ENCODE measurements at places on chromosomes 13 and 19.

DNA sequence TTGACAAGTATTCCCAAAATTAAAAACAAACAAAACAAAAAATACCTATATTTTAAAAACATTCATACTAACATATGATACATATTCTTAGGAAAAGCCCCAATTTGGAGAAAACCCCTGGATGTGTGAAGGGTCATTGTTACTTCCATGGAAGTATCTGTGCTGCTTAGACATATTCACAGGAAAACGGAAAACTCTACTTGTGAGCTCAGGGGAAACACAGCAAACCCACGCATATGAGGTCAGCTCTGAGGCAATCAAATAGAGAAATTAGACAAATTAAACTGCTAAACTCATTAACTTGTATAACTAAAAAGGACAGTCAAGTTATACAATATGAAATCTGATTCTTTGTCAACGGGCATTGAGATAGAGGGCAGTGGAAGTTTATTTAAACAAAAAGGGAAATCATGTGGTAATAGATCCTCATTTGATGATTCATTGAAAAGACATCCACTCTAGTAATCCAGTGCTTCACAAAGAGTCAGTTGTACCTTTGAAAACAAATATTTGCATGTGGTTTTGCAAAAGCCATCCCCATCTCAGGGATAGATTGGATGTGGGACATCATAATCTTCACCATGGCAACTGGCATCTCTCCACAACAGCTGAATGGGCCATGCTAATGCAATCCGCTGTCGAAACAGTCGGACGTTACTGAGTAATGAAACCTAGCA lies 423.4 kb downstream of the ITGBL1 start:
- no peak for DNase-seq

GRCh38 chr19:1998712-1999708 lies 16.5 kb downstream of the BTBD2 start:
- DNase-seq, result no peak

DNA sequence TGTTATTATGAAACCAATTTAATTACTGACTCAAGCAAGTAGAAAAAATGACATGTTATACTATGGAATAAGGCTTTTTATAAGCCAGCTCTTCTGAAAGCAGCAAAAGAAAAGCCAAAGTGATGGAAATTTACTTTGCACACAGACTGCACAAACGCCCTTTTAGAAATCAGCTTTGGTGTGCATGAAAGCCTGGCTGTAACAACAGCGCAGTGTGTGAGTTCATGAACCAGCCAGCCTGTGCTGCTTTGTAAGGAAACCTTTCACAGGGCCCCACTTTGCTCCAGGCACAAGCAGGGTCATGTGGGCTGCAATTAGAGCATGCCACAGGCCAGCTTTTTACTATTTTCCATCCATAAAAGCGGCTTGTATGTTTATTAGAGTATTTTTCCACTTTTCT lies 13.6 kb upstream of the IFT88 start:
- no peak for DNase-seq

DNA sequence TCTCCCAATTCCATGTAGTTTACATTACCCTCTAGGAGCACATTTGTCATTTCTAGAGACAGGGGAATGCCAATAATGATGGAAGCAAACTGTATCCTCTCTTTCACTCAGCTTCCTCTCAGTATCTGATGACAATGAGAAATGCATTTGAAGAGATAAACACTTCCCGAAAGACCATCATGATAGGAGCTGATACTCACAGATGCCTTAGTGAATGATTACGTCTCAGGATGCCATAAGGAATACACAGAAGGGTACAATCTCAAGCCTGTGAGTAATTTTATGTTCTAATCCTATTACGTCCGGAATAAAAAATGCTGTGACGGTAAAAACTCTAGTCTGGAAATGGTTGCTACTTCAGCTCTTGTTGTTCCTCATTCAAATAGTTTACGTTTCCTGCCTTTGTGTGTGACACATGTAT lies 663.8 kb upstream of the MIR17HG start:
- DNase-seq, result no peak

- DNase-seq, result no peak
Measured at GRCh38 chr19:2483084-2483483, 7.2 kb downstream of the GADD45B start.

DNA sequence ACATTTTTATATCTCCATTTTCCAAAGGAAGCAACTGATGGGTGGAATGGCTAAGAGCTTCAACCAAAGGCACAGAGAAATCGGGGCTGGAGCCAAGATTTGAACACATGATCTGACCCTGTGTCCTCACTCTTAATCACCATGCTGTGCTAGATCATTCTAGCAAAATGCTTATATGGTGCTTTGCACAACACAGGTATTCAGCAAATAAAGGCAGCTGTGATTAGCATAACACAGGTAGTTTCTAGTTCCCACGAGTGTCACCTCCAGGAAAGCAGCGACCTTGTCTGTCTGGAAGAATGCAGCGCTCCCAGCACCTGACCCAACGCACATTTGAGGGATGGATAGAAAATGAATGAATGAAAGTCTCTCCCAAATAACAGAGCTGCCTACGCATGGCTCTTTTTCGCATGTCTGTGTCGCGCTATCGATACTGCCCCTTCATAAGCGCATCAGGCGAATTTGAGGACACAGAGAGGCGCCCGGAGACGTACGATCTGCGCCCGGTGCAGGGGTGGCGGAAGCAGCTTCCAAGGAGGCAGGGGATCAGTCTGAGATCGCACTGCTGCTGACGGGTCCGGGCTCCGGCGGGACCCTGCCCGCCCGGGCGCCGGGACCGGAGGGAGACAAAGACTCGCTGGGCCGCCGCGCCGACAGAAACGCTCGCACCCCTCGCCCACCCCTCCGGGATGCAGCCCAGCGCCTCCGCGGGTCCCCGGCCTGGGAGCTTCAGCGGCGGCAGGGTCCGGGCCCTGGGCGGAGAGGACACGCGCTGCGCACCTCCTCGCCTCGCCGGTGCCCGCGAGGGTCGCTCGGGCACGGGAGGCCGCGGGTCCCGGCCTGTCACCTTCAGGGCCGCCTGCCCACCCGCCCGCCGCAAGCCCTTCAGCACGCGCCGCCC lies 609 bp downstream of the EPS15L1 start:
- DNase-seq, result no peak

DNA sequence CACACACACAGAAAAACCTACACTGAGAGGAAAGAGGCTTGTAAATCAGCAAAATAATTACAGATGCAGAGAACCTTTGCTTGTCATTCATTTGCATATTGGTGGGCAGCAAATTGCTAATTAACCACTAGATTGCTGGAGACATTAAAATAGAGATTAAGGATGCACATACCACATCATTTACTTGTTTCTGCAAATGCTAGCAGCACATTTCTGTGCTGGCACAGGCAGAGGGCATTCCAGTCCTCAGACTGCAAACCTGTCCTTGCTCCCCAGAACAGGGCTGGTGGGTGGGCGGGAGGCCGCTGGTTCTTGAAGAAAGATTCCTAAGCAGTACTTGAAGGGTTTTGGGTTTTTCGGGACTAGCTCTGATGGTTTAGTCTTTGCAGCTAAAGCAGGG lies 941 bp upstream of the SIAH3 start:
- DNase-seq, result no peak

GRCh38 chr19:48487948-48488347 lies 18.8 kb downstream of the CYTH2 start:
- no peak for DNase-seq

GRCh38 chr19:35757231-35757748 lies 461 bp upstream of the HSPB6 start:
- DNase-seq, result no peak

DNA sequence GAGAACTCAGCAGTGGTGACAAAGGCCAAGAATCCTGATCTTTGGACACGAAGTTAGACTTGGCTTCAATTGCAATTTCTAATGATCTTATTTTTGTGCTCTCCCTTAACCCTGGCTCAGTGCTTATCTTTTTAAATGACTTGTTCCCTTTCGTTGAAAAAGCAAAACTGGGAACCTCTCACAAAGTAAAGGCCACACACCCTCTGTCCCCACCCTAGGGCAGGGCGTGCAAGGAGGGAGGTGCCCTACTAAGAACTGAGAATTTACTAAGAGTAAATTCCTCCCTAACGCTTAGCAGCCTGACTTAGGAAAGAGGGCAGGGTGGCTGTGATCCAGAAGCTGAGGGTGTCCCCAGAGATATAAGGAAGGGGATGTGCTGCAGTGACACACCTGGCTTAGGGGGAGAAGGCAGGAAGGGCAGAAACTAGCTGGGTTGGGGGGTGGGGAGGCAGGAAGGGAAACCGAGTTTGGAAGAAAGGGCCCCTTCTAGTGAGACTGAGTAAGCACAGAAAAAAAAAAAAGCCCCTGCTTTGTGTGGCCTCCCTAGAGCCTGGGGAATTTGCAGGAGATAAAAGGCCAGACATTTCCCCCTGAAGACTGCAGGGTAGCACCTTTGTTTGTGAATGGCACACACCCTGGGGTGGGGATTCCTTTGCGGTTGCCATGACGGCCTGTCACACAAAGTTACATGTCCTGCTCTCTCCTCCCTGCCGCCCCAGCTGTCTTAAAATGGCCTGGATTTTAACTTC lies 435.1 kb downstream of the EFNB2 start:
- no peak for DNase-seq

GRCh38 chr13:113598481-113598880 lies 13.9 kb downstream of the TFDP1 start:
- no peak for DNase-seq

- no peak for DNase-seq
Measured at GRCh38 chr13:111623743-111624505, 303.5 kb downstream of the TEX29 start.

- DNase-seq, result no peak
Measured at GRCh38 chr13:39836038-39836437, 180.6 kb downstream of the COG6 start.

- no peak for DNase-seq
Measured at GRCh38 chr13:20391597-20392452, 133.8 kb downstream of the CRYL1 start.

DNA sequence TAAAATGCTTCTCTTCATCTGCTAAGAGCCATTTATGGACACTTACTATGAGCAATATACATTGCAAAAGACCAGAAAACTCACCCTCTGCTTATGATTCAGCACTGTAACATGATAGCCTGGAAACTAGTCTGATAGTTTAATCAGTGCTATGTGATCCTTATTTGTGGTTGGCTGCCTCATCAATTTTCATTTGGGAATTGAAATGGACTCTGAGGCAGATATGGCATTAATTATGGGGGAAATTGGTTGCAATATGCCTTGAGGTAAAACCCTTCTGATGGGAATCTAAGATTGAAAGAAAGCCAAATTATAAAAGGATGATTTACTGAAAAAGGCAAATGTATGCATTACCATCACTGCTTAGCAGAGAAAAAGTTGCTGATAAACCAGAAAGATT lies 33.5 kb downstream of the FAM216B start:
- DNase-seq, result no peak

- DNase-seq, result no peak
Measured at GRCh38 chr13:35914662-35915061, 216.5 kb downstream of the DCLK1 start.

DNA sequence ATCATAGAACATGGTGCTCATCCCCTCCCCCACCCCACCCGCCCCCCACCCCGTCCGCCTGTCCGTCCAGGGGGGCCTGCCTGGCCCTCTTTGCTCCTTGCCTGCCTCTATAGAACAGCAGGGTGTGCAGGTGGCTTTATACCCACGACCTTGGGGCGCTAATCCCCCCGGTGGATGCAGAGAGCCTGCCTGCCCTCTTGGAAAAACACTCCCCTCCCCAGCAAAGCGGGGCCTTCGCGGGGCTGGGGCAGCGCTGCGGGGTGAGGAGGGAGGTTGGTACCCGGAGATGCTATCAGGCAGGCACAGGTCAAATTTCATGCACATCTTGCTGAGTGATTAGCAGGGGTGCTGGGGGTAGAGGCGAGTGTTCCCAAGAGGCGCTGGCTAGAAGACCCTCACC lies 21.9 kb downstream of the RFX1 start:
- no peak for DNase-seq

DNA sequence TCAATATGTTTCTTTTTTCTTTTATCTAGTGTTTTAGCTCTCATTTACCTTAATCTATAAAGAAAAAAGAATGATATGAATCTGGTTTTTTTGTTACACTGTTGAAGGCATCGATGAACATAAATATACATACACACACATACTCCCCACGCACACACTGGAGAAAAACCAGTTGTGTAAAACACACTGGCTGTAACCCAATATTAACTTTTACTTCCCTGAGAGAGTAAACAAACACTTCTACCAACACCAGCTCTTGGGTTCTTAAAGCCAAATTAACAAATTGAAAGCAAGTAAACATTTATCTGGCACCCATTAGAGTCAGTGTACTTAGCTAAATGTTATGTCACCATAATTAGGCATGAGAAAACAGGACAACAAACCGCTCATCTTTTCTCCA lies 145.7 kb downstream of the ABCC4 start:
- DNase-seq, result no peak

- DNase-seq, result no peak
Measured at GRCh38 chr13:27583645-27584044, 36.7 kb downstream of the LNX2 start.

DNA sequence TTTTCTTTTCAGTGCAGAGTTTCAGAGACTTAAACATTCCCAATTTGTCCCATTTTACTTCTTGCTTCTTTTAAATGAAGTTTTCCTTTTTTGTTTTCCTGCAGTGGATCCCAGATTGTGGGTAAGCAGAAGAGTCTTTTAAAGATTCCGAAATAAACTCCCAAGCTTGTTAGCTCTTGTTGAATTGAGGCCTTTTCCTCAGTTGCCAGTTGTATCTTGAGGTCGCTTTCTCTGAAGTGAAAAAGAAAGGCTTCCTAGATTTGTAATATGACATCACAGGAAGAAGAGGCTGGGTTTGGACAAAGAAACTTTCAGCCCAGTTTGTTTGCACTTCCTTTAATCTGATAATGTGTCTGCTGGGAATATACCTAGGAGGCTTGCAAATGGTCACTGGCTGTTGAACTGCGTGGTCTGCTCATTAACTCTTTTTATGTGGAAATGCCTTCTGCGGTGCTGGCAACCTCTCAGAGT lies at the start of gene LPAR6:
Gene LPAR6 (minus strand): TSS at position 233 of the 471 bp plus-strand sequence. CDS start 690 bp downstream, outside the sequence.
- peak; percentile 80 for DNase-seq

GRCh38 chr13:33026489-33027152 lies 10.4 kb downstream of the KL start:
- DNase-seq, result no peak

- DNase-seq, result peak; percentile 75
Measured at GRCh38 chr19:41753936-41754529, 1.3 kb upstream of the CEACAM6 start.

DNA sequence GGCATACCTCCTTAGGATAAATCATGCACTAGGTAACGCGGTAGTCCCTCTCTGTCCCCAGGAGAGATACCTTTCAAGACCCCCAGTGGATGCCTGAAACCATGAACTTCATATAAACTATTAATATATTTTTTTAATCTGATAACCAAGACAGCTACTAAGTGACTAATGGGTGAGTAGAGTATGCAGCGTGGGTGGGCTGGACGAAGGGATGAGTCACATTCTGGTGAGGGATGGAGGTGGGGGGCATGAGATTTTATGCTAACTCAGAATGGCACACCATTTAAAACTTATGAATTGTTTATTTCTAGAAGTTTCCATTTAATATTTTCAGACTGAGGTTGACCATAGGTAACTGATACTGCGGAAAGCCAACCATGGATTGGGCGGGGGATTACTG lies 46.2 kb downstream of the CDK8 start:
- no peak for DNase-seq

DNA sequence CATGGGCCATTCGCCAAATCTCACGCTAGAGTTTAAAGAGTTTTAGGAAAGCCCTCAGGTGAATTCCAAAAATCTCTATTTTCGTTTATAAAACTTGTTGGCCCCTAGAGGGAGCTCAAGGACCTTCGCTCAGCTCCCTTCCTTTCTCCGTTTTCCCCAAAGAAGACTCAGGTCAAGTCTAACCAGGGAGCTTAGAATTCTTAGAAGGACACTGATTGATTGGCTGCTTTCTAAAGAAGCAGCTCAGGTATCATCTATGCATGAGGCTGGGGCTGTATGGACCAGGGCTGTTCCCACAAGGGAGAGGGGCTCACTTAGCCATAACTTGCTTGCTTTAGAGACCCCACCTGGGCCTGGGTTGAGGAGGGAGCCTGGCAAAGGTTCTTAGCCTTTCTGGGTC lies 20.5 kb downstream of the DZIP1 start:
- DNase-seq, result peak; percentile 37

All from CD4-positive, alpha-beta T cell treated with Interleukin-21 for 1 hour (primary cell).